GM12891 (cell line): ENCODE measurements at places on chromosomes 12 and 14.

DNA sequence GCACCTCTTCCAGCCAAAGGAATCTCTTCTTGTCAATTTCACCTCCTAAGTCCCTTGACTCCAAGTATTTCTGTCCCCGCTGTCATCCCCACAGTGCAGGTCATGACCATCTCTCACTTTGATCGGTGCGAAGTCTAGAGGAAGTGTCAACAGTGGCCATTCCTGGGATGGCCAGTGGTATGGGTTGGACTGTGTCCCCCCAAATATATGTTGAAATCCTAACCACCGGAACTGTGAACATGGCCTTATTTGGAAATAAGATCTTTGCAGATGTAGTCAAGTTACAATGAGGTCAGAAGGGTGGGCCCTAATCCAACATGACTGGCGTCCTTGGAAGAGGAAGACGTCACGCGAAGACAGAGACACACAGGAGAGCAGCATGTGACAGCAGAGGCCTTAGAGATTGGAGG lies 155.9 kb upstream of the PRMT8 start:
- no peak for DNase-seq

DNA sequence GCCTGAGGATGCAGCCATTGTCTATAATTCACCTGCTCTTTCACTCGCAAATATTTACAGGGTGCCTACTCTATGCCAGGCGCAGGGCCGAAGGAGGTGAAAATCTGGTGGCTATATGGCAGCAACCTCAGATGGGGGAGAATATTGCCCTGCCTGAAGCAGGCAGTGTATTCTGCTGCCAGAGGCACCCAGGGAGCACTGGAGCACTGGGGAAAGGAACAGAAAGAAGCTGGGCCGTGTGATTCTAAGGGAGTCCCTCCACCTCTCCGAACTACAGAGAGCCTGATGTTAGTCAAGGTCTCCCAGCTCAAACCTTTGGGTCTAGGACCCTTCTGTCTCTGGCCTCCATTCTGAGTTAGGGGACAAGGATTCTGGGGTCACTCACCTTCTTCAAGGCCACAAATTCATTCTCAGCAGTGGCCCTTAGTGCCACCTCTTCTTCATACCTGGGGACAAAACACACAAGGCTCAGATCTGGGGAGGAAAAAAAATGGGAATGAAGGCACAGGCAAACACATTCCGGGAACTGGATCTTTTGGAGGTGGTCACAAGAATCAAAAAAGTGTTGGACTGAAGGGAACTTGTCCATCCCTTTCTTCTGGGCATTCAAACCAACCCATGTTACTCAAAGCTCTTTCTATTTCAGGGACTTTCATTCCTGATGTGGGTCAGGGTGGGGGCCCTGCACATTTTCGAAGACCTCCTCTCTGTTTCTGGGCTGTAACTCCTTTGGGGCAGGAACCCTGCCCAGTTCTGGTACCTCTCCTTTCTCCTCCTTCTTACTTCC lies 19.3 kb upstream of the KRT86 start:
- DNase-seq, result no peak

GRCh38 chr12:47944685-47945340 lies 18.6 kb upstream of the TMEM106C start:
- DNase-seq, result no peak

DNA sequence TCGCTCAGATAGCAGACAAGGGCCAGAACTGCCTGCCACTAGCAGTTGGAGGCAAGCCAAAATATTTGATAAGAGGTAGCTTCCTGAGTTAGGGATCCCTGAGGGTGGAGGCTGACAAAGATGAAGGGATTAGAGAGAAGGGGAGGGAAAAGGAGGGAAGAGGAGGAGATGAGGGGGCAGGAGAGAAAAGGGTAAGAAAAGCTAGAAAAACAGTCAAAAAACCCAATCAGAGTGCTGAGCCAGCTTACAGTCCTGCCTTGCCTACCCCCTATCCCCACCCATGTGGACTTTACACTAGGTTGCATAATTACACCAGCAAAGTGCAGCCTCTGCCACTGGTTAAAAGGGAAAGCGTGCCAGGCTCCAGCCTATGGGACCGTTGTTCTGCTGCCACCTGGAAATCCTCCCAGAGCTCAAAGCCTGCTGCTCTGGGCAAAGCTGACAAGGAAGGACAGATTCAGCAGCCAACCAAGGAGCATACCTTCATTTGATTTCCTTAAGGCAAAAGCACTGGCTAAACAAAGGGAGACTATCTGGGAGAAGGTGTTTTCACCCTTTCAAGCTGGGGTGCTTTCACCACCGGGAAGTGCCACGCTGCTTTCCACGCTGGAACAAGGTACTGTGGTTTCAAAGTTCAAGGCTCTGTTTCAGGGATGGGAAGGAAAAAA lies 3.8 kb upstream of the NUMB start:
- DNase-seq, result no peak

DNA sequence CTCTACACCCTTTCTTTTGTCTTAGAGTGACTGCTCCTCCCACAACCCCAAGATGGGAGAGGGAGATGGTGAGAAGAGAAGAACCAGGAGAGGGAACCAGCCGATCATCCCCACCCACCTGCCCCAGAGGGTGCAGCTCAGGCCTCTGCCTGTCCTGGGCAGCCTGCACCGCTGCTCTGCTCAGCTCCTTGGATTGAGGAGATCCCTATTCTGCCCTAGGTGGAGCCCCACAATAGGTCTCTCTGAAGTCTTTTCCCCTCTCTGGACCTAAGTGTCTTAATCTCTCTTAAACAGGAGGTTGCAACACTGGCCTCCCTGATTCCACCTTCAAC lies 2.2 kb downstream of the ANKRD33 start:
- DNase-seq, result no peak

GRCh38 chr12:29148911-29149690 lies at the start of gene FAR2:
TSS of gene FAR2 (plus strand) at chr12:29149278. CDS start at chr12:29270450, 121,172 bp downstream.
- DNase-seq, result peak; percentile 51

GRCh38 chr12:109775172-109775881 lies 57.9 kb downstream of the TRPV4 start:
- peak; percentile 68 for DNase-seq

GRCh38 chr14:82766996-82767395 lies 1233.3 kb upstream of the SEL1L start:
- DNase-seq, result no peak

- DNase-seq, result no peak
These were observed 13.6 kb upstream of the TAS2R14 start for GRCh38 chr12:10952645-10953044.

- no peak for DNase-seq
These were observed 140.5 kb downstream of the AKAP6 start for GRCh38 chr14:32469388-32470160.

DNA sequence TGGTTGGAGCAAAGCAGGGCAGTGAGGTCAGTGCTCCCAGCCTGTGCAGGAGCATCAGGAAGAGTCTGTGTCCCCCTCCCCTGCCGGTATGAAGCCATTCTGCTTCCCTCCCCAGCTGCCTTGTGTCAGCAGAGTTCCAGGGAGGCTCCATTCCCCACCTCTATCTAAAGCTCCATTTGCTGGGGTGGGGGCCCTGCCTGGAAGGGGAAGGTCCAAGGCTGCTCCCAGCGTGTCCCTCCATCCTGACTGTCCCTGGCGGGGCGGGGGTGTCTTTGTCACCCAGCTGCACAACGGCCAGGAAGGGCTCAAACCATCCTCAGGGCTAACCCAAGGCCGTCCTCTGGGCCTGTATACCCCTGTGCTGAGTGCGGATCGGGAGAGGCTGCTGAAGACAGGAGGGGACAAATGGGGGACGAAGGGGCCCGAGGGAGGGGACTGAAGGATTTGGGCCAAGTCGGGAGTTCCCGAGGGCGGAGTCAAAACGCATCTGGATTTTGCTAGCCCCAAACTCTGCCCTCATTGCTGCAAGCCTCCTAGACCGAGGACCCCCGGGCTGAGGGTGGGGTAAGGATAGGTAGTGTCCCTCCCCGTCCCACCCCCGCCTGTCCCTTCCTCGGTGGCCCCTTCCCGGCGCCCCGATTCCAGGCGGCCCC lies 748 bp upstream of the ACVRL1 start:
- DNase-seq, result no peak

- DNase-seq, result no peak
These were observed 9.1 kb downstream of the ATP6V0A2 start for GRCh38 chr12:123721245-123721644.

DNA sequence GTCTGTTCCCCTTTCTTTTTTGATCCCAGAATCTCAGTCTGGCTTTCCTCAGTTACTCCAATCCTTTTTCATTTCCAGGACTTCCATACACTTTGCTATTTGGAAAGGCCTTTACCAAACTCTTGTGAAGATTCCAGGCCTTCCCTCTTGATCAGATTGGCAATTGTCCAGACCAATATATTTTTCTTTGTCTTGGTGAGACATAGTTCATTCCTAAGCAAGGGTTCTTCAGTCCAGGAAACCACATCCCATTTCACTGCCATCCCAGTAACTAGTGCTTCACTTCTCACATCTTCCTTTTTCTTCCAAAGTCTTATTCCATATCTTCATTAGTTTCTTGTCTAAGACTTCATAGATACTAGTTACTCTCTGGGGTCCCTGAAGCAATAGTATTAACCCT lies 2.1 kb upstream of the PTPRQ start:
- no peak for DNase-seq

DNA sequence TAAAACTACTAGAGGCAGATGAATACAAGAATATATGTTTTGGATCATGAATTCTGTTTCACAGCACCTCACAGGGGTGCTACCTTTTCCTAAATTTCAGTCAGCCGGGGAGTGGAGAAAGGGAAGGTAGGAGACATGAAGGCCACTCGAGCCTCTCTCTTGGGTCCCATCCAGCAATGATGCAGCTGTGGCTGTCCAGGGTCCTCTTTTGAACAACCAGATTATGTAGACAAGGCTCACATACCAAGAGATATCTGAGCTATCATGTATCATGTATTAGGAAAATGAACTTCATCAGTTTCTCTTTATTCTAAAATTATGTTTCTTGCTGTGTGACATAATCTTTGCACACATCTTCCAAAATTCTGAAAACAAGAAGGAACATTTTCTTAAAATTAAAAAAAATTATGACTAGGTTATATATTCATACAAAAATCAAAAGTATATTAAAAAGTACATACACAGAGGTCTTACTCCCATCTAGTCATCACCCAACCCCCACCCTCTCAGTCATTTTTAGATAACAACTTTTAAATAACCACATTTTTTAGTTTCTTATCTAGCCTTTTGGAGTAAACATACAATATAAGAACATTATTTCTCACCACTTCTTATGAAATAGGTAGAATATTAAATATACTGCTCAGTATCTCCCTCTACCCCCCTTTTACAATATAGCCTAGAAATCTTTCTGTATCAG lies 88.7 kb downstream of the ACADS start:
- no peak for DNase-seq

DNA sequence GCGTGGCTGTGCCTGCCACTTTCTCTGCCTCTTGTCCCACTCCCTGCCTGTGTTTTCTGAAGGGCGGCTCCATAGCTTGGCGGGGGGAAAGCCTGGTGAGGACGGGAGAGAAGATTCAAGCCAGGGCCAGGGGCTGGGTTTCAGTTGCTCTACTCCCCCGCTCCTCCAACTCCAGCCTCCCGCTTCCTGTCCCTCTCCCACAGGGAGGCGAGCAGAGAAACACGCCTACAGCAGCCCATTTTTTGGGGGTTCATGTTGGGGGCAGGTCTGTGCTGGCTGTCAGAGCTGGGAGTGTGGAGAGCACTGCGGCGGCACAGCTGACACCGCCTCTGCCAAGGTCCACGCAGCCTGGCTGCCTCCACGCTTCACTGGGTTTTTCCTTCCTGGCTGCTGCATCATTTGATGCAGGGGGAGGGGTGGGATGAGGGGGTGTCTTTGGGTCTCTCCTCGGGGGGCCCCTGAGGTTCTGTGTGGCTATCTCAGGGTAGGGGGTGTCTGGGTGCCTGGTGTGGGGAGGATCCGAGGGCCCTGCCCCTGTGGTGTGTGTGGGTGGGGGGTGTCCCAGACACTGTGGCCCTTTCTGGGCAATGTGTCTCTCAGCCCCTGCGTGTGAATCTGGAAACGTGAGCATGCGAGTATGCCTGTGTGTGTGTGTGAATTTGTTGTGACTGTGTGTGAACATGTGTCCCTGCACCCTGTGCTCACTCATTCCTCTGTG lies 10.7 kb upstream of the KRT80 start:
- DNase-seq, result no peak

DNA sequence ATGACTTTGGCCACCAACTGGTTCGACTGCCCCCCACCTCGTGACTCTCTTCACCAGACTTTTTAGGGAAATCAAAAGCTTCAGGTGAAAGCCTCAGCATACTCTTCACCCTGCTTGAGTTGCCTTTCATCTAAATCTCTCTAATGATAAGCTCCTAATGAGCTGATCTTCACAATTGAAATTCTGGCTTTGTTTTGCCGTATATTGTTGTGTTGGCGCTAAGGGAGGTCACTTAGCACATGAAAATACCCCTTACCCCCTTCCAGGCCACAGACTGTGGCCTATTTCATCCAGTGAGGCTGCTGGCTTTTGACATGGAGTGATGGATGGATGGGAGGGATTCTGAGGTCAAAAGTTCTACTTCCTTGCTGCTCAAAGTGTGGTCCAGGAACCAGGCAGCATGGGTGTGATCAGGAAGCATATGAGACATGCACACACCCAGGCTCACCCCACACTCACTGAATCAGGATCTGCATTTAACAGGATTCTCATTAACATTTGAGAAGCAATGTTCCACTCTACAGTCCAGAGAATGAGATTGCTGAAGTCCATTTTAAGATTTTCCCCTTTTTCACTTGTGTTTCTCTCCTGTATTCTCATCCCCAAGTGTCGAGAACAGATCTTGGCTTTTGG lies 131.4 kb downstream of the DACT1 start:
- no peak for DNase-seq

GRCh38 chr12:116515684-116516083 lies 43.5 kb upstream of the MAP1LC3B2 start:
- DNase-seq, result no peak

- no peak for DNase-seq
These were observed 77.7 kb upstream of the KITLG start for GRCh38 chr12:88658009-88658408.

GRCh38 chr14:50061664-50062437 lies 54.5 kb downstream of the VCPKMT start:
- DNase-seq, result peak; percentile 64

DNA sequence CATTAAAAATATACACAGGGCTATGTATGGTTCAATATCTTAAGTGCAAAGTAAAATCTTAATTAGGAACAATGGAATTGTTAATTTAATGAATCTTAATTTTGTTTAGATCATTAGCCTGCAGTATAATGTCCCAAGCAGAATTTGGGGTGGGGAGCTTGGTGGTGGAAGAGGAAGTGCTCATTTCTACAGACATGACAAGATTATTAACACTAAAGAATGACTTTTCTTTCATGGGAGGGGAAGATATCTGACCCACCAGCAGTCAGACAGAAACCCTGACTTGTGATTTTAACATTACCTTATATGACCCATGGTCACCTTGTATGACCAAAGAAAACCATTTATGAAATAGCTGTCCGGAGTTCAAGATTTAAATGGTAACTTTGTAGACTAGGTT lies 41.3 kb upstream of the HIF1A start:
- DNase-seq, result no peak

- no peak for DNase-seq
These were observed 8.1 kb downstream of the AVIL start for GRCh38 chr12:57810450-57810849.

GRCh38 chr12:77204083-77204482 lies 138.7 kb upstream of the E2F7 start:
- DNase-seq, result no peak

DNA sequence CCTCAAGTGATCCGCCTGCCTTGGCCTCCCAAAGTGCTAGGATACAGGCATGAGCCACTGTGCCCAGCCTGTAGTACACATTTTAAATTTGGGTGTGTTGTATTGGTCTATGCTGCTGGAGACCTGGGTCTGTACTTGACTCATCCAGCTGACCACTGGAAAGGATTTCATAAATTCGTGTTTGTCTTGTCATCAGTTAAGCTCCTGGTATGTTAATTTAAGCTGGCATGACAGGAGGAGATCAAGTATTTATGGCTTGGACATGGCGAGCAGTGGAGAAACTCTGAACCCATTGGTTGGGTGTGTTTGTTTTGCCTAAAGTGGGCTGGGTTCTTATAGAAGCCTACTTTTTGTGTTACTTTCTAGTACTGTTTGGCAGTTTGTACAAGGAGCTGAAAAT lies 24.2 kb downstream of the YY1 start:
- no peak for DNase-seq
